Karpas-422 (cell line): ENCODE measurements at places on chromosomes 5 and 9.
A peak's percentile ranks its signal among the peaks of the same experiment; 100 is the strongest.

- DNase-seq = no peak
Observed at GRCh38 chr9:135601988-135602387, 37.4 kb downstream of the GLT6D1 start.

- DNase-seq = no peak
Observed at GRCh38 chr5:66143473-66144073, 527 bp upstream of the SREK1 start.

- no peak for DNase-seq
Observed at GRCh38 chr9:80873861-80874260, 815.5 kb downstream of the TLE1 start.

DNA sequence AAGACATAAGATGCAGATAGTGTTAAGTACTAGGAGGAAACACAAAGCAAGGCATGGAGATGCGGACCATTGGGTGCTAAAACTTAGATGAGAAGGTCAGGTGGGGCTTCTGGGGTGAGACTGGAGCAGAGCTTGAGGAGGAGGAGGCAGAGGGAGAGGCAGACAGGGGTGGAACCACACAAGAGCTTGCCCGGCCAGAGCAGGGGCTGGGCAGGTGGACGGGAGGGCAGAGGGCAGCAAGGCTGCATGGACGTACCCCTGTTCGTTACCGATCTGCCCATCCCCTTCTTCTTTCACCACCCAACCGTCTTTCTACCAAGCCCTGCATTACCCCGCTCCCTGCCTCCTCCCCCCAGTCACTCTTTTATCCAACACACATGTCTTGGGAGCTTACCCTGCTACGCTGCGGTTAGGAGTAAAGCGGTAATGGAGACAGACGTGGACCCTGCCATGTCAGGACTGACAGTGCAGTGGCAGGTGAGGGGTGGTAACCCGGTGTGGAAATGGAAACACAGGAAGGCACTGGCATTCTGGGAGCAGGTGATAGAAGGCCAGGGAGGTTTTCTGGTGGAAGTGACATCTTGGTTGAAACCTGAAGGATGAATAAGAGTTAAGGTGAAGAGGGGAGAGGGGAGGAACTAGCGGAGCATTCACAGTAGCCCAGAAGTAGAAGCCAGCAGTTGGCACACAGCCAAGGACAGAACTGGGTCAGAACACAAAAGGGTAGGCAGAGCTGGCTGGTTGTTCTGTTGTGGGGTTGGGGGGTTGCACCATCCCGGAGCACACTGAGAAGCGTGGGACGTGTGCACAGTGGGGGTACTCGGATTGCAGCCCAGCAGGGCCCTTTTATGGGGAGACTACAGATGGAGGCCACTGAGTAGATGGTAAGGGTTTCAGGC is 167.2 kb downstream of the CACNA1B start:
- no peak for DNase-seq

- peak; percentile 80 for DNase-seq
Observed at GRCh38 chr5:74766418-74766848, 484 bp downstream of the GFM2 start.

DNA sequence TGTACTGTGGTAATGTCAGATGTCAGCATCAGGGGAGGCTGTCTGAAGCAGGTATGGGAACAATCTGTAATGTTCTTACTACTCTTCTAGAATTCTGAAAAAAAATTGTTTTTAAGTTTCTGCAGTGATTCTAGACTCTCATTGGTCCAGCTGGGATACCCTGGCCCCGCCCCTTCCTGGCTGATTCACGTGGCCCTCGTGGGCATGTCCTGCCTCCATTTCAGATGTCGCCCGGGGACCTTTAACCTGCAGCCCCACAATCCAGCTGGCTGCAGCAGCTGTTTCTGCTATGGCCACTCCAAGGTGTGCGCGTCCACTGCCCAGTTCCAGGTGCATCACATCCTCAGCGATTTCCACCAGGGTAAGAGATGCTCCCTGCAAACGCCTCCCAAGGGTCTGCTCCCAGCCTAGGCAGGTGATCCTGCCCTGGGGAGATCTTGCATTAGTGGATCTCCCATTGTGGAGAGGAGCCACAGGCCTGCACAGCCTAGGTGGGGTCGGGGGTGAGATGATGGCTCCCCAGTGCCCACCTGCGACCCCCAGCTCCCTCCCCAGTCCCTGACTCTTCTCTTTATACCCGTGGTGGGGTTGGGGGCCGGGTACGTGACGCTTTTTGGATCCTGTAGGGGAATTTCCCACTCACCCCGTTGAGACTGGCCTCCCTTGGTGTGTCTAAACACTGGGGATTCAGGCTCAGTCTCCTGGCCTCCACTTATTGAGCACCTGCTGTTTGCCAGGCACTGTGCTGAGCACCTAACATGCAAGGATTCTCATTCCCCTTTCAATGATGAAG is 36.5 kb downstream of the LAMC3 start:
- DNase-seq = peak; percentile 66

- no peak for DNase-seq
Observed at GRCh38 chr5:43043400-43043756, 3.3 kb upstream of the ANXA2R start.

DNA sequence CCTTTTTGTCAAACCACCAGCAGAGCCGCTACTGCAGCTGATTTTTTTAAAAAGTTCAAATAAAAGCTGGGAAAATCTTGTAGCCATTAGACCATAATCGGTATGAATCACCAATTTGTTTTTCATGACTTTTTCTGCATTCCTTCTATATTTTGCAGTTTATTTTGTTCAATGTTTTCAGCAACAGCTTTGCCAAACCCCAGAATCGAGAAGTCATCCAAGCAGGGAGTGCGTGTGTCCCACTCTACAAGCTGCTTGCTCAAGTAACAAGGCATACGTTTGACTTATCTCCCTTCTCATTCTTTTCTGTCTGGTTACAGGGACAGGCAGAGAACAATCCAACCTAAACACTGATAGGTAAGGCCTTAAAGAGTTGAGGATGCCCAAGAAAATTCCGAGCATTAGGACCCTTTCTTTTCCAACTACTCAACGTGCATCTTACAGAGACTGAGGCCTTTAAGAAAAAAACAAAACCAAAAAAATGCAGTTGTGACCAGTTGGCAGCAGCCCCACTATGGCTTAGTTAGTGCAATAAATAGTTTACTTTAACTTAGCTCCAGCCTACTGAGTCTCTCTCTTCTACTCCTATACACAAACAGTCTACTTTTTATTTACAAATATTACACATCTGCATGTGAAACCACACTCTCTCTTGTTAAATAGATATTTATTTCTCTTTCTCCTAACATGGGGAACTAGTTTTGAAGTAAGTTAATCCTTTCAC is 134.7 kb upstream of the SLIT3 start:
- DNase-seq = no peak

- no peak for DNase-seq
Observed at GRCh38 chr5:83101514-83101913, 24.2 kb downstream of the XRCC4 start.

DNA sequence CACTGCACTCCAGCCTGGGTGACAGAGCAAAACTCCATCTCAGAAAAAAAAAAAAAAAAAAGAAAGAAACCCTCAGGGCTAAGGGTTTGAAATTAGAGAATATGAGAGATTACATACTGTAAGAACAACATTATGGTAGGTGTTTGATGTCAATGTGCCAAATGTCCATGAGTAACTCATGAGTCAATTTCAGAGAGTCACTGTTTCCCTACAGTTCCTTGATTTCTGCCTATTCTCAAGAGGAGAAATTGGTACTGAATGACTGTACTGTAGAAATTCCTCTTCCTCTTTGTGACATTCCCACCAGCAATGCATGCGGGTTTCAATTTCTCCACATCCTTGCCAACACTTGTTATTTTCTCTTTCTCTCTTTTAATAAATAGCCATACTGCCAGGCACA is 35.2 kb downstream of the MARVELD2 start:
- DNase-seq = no peak

DNA sequence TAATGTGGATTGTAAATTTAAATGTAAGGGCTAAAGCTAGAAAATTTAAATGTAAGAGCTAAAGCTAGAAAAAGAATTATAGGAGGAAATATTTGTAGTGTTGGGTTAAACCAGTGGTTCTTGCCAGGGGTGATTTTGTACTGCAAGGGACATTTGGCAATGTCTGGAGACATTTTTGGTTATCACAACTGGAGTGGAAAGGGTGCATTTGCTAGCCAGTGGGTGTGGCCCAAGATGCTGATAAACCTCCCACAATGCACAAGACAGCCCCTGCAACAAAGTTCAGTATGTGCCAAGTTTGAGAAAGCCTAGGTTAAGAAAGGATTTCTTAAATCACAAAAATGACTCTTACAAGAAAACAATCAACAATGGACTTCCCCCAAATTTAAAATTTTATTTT is 31.6 kb upstream of the ELL2 start:
- DNase-seq = peak; percentile 10

DNA sequence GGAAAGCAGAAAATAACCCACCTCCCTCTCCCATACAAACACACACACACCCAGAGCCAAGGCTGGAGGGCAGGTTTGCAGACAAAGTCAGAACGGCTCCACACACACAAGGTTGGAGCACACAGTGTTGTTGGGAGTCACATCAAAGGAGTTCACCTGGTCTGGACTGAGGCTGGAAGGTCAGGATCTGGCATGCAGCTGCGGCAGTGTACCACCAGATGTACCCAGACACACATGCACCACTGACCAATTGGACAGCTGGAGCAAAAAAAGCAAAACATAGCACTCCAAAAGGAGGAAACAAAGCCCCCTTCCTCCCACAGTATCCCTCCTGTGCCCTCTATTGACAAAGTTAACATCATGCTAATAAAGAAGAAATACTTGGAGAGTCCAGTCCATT is 94.6 kb upstream of the KIF2A start:
- no peak for DNase-seq

GRCh38 chr5:54206580-54207229 is 103.7 kb downstream of the ARL15 start:
- no peak for DNase-seq

DNA sequence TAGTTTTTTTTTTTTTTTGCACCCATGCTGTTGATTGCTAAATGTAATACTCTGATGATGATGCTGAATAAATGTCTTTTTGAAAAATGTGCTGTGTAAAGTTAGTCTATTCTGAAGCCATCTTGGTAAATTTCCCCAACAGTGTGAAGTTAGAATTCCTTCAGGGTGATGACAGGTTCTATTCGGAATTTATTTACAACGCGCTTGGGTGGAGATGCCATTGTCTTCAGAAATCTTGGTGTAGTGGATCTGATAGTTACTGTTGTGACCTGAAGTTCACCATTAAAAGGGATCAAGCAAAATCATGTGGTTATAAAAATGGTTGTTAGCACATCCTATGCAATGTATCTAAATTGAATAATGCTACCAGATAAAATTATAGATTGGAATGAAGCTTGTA is 36.3 kb upstream of the DMRT1 start:
- no peak for DNase-seq

- DNase-seq = no peak
Observed at GRCh38 chr9:128862401-128862851, 19.3 kb downstream of the KYAT1 start.

GRCh38 chr5:157955541-157956172 is 96.7 kb upstream of the CLINT1 start:
- no peak for DNase-seq

DNA sequence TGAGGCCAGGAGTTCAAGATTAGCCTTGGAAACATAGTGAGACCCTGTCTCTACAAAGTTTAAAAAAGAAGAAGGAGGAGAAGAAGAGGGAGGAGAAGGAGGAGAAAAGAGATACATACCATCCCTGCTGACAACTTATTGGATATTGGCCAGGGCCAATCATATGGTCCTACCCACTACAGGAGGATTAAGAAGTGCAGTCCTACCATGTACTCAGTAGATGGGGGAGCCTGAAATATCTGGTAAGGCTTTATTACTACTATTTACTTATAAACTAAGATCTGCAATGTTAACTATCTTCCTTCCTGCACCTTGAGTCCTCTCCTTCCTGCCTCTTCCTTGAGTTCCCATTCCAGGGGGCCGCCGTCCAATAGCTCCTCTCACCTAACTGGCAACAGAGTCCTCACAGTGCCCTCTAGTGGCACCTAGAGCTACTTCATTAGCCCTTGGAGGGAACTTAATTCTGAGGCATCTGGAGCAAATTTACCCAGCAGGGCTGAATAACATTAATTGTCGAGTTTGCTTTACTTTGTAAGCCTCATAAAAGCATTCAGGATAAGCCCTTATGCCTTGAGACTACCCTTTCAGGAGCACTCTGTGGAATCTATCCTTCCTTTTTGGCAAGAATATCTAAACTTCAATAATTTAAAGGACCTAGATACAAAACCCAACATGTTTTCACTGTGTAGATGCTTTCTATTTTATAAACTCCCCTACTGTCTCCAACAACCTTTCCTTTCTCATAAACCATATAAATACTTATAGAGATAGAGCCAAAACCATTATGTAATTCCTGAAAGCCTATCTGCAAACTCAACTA is 39.1 kb upstream of the RANBP6 start:
- peak; percentile 91 for DNase-seq
